ENCODE measurements at places on chromosomes 3 and 15. TPM values are rescaled to one million over a fixed set of nuclear protein-coding genes. Genes with fewer than 3 reads are reported as not detected.

Gene CTXN2
- total RNA-seq = not detected

- no peak for DNase-seq
Observed at GRCh38 chr15:67054676-67055075, 10.7 kb upstream of the SMAD3 start.

Gene CATSPER2
- 7.0 TPM for total RNA-seq

- DNase-seq = peak; percentile 34
Observed at GRCh38 chr3:54433846-54434245, 311.5 kb downstream of the CACNA2D3 start.

Gene GOLGA6D
- total RNA-seq = not detected

DNA sequence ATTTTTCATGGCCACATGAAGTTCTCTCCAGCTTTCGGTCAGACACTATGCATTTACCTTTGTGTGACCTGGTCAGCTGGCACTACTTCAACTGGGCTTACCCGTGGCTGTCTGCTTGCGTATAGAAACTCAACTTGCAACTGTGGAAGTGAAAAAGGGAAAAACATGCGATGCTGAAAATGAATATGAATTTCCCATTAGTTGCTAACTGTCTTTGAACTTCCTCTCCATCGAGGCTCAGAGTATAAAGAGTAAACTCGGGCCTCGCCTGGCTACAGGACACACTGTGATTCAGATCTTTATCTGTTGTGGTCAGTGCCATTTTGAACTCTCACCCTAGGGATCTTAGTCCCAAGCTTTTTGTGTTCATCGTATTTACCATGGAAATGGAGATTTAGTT is 26.8 kb downstream of the NFKBIZ start:
- DNase-seq = no peak

GRCh38 chr3:43246976-43247375 is 39.4 kb upstream of the SNRK start:
- no peak for DNase-seq

- no peak for DNase-seq
Observed at GRCh38 chr3:69451594-69451993, 65.7 kb upstream of the FRMD4B start.

- DNase-seq = no peak
Observed at GRCh38 chr15:76846782-76847181, 58.4 kb downstream of the SCAPER start.

Gene PSTPIP1
- total RNA-seq = 1.2 TPM

Gene RASL12
- total RNA-seq = not detected

Gene SLC6A6
- total RNA-seq = 4.6 TPM
